ENCODE measurements at places on chromosomes 3 and 15.

DNA sequence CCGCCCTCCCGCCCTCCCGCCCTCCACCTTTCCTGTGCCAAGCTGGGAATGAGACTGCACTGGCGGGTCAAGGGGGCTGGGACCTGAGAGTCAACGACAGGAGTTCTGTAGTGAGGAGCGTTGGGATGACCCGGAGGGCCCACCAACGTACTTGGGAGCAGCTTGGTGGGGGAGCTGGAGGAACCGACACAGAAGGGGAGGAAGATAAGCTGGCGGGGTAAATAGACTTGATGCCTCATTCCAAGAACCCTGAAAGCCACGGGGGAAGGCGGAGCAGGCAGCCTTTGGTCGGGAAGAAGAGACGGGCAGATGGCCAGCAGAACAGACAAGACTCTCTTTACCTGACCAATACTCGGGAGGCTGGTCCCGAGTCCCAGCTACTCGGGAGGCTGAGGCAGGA, 277 bp downstream of the FMN1 start:
- DNase-seq = no peak

- DNase-seq = no peak
These were observed 50.2 kb downstream of the CHDH start for GRCh38 chr3:53795789-53796560.

DNA sequence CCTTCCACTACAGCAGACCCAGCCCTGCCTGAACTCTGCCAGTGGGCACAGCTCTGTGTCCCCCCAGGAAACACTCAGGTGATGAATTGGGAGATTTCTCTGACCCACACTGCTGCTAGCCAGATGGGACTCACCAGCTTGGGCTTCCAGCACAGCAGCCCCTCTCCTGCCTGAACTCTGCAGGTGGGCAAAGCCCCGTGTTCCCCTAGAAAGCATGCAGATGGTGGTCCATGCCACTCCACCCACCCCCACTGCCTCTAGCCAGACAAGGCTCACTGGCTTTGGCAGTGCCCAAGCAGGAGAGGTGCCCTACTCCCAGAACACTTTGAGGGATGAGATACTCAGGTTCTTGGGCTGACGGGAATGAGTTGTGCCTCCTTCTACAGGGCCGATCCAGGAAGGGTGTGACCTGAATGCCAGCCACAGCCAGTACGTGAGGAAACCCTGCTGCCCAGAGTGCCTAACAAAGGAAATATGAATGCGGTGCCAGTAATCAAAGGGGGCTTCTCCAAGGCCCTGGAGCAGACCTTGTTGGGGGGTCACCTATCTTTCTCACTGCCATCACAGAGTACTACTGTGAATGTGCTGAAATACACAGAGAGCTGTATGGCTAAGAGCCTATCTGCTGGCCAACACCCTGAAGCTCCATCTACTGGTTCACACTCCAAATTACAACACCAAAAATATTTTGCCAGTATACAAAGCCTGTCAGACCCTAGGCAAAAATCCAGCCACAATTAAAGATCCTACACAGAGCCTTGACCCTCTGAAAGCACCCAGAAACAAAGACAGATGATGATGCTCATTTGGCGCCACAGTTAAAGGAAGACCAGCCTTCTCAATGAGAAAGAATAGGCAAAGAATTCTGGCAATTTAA, 61.9 kb downstream of the BTLA start:
- DNase-seq = no peak

DNA sequence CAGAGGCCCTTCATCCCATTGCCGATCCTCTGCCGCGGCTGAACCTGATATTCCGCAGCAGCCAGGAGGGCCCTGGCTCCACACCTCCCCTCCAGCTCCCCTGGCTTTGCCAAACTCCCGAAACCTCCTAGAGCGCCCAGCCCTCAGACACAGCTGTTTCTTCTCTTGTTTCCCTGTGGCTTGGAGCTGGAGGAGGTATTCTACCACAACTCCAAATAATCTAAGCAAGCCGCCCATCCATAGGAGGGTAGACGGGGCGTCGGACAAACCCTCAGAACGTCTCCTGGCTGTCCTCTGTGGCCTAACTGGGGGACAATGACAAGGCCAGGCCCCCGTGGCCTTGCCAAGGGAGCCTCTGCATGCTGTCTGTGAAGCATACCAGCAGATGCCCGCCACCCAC, 10.4 kb downstream of the PLA2G4D start:
- DNase-seq = no peak

DNA sequence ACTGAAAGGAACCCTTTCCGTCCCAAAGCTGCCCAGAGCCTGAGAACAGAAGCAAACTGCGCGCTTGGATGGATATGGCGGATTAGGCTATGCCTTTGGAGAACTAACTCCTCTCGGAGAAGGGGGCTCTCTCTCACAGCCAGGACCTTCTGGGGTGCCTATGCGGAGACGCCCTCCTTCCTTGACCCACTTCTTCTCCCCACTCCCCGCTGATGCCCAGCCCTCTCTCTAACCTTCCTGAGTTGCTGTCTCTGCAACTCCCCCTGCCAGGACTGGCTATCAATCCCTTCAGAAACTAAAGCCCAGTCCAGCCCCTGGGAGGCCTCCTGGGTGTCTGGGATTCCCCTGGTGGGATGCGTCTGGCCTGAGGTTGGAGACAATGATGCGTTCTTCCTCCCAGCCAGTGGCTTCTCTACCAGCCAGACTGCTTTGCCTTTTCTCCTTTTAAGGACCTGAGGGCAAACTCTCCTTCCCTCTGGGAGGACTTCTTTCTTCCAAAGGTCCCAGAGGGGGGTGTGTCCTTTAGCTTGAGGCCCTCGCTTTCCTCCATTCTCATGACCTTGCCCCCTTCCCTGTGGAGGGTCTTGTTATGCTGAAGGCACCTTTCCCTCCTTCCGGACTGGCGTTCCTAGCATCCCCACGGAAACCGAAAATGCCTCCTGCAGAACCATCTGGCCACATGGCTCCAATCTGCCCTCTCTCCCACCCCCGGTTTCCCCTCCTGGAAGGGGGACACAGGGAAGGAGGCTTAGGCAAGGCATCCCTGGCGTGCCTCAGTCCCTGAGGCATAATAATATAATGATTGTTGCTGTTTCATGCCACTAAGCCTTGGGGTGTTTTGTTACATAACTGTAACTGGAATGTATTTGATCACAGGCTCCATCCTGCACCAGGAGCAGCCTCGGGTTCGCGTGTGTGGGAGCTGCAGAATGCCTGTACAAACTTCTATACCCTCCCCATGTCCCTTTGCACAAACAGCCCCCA, 63.4 kb upstream of the C15orf39 start:
- no peak for DNase-seq

GRCh38 chr15:82530606-82531379, 9.5 kb downstream of the RPS17 start:
- DNase-seq = peak; percentile 65

DNA sequence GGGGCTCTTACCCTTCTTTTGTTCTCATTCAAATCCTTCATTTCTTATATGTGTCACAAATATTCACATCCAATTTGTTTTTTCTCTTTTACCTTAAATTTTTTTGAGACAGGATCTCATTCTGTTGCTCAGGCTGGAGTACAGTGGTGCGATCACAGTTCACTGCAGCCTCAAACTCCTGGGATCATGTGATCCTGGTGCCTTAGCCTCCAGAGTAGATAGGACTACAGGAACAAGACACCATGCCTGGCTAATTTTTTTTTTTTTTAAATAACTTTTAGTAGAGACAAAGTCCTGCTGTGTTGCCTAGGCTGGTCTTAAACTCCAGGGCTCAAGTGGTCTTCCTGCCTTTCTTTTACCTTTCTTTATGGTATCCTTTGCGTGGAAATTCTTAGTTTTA, 66.5 kb downstream of the POLR2M start:
- no peak for DNase-seq

GRCh38 chr3:58356054-58356453, 23.4 kb downstream of the PXK start:
- no peak for DNase-seq

Measured in activated CD4-positive, alpha-beta T cell treated with anti-CD3 and anti-CD28 coated beads, Interleukin-2, amount 50 U/mL, for 4 hours (primary cell).